ENCODE measurements at places on chromosomes 2 and 18. TPM values are rescaled to one million over a fixed set of nuclear protein-coding genes. Genes with fewer than 3 reads are reported as not detected.

DNA sequence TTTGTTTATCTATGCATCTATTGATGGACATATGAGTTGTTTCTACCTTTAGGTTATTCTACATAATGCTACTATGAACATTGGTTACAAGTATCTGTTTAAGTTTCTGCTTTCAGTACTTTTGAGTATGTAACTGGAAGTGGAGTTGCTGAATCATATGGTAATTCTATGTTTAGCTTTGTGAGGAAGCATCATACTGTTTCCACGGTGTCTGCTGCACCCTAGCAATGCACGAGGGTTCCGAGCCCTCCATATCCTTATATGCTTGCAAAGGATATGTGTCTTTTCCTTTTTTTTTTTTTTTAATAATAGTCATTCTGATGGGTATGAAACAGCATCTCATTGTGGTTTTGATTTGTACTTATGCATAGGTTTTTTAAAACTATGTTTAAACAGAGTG, 83.7 kb downstream of the FMNL2 start:
- DNase-seq: peak; percentile 81

- DNase-seq: peak; percentile 62
These were observed at the start of gene ADGRF3 for GRCh38 chr2:26346454-26347053. ADGRF3 (minus strand) TSS chr2:26346789; CDS start chr2:26346234, 555 bp downstream.

GRCh38 chr2:142930835-142931398, 53.5 kb downstream of the KYNU start:
- DNase-seq: no peak

- no peak for DNase-seq
These were observed 343.1 kb downstream of the CBLN2 start for GRCh38 chr18:72201032-72201431.

GRCh38 chr2:105626212-105626965, 118.3 kb upstream of the NCK2 start:
- no peak for DNase-seq

- no peak for DNase-seq
These were observed 5.3 kb upstream of the DCTN1 start for GRCh38 chr2:74385396-74385795.

- DNase-seq: peak; percentile 77
These were observed 111.8 kb downstream of the STPG4 start for GRCh38 chr2:47043142-47043890.

The ANKRD30B gene
- not detected for polyA plus RNA-seq

DNA sequence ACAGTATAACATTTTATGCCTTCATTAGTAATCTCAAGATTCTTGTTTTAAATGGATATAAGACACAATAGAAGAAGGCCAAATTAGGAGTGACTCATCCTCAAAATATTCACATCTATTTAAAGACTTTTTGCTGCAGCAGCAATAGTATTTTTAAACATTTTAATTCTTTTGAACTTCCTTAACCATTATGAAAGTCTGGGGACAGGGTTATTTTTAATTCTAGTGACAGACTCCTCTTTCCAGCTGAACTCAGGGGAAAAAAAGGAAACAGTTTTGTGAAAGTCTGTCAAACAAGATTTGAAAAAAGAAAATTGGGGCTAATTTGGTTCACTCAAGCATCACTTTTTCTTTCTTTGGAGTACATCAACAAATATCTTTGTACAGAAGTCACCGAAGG, 541.8 kb downstream of the NUP35 start:
- peak; percentile 39 for DNase-seq

DNA sequence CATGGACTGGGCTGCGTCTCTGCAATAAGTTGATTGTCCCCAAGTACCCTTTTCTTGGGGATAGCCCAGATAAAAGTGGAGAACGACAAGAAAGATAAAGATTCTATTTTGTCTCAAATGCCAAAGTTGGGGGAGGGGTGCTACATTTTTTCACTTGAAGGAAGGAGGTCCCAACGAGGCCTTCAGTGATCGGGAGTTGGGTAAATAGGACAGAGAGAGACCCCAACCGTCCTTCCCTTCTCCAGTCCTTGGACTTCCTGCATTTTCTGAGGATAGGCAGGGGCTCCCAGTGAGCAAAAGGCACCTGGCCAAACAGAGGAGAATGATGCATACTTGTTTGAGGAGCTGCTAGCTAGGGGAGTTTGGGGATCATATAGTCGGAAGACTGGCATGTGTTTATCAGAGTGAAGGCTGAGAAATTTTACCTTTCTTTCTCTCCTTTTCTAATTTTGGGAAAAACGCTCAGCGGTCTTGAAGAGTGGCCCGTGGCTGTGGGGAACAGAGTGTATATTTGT, 3.5 kb upstream of the EN1 start:
- no peak for DNase-seq

- no peak for DNase-seq
These were observed 67.0 kb downstream of the PMS1 start for GRCh38 chr2:189851174-189851826.

GRCh38 chr2:134260713-134261112, 6.8 kb downstream of the MGAT5 start:
- peak; percentile 76 for DNase-seq

The MARCO gene
- 1.0 TPM for polyA plus RNA-seq

GRCh38 chr2:157339965-157340655, 14.5 kb upstream of the ERMN start:
- DNase-seq: no peak

DNA sequence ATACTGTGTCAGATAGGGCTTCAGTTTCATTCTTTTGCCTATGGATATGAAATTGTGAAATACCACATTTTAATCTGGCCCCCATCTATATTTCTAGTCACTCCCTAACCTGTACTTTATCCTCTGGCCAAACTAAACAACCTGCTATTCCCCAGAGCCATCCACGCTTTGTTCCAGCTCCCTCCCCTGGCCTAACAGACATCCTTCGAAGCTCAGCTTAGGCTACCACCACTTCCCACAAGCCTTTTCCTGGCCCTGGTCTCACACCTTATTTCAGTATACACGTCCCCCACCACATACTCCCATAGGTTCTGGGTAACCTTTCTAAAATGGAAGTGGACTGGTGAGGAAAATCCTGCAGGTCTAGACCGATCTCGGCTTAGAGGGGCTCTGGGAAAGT, 55.4 kb downstream of the MAP4K3 start:
- no peak for DNase-seq

The FIGN gene
- 1.5 TPM for polyA plus RNA-seq

The DIPK1C gene
- polyA plus RNA-seq: 18.0 TPM

The SLC4A5 gene
- polyA plus RNA-seq: 1.2 TPM

The SLC16A14 gene
- 2.3 TPM for polyA plus RNA-seq

The PLB1 gene
- polyA plus RNA-seq: 2.1 TPM

The RNF144A gene
- polyA plus RNA-seq: 17.9 TPM

- no peak for DNase-seq
These were observed 225.7 kb upstream of the TNP1 start for GRCh38 chr2:217085543-217085942.

The TSPYL6 gene
- polyA plus RNA-seq: not detected

The PROKR1 gene
- polyA plus RNA-seq: 1.7 TPM

The ID2 gene
- polyA plus RNA-seq: 59.5 TPM

DNA sequence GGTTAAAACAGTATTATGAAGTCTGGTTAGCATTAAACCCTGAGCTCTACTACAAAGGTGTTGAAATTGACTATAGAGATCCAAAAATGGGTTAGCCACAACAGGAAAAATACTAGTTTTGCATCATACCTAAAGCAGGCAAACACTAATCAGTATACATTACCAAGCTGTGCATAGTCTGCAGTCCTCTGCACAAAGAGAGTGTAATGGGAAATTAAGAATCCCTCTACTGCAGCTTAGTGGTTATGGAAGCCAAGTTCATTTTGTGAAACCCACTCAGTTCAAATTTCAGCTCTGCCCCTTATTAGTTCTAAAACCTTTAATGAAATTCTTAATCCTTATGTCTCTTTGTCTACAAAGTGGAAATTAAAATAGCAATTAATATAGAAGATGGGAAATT, 192.1 kb downstream of the MBD2 start:
- no peak for DNase-seq

The ACOXL gene
- 0.12 TPM for polyA plus RNA-seq

- DNase-seq: no peak
These were observed 9.8 kb downstream of the POU3F3 start for GRCh38 chr2:104863468-104864279.

DNA sequence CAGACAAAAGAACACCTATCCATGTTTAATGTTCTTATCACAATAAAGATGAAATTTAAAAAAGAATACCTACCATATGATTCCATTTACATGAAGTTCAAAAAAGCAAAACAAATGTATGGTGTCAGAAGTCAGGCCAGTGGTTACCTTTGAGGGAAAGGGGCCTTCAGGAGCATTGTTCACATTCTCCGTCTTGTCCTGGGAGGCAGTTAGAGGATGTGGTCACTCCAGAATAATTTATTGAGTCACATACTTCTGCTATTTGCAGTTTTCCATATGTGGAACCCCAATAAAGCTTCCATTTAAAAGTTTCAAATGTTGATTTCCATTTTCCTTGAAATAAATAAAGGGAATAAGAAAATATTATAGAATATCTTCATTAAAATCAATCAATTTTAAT, 41.6 kb upstream of the POU3F3 start:
- DNase-seq: no peak

The FAM237A gene
- polyA plus RNA-seq: not detected

DNA sequence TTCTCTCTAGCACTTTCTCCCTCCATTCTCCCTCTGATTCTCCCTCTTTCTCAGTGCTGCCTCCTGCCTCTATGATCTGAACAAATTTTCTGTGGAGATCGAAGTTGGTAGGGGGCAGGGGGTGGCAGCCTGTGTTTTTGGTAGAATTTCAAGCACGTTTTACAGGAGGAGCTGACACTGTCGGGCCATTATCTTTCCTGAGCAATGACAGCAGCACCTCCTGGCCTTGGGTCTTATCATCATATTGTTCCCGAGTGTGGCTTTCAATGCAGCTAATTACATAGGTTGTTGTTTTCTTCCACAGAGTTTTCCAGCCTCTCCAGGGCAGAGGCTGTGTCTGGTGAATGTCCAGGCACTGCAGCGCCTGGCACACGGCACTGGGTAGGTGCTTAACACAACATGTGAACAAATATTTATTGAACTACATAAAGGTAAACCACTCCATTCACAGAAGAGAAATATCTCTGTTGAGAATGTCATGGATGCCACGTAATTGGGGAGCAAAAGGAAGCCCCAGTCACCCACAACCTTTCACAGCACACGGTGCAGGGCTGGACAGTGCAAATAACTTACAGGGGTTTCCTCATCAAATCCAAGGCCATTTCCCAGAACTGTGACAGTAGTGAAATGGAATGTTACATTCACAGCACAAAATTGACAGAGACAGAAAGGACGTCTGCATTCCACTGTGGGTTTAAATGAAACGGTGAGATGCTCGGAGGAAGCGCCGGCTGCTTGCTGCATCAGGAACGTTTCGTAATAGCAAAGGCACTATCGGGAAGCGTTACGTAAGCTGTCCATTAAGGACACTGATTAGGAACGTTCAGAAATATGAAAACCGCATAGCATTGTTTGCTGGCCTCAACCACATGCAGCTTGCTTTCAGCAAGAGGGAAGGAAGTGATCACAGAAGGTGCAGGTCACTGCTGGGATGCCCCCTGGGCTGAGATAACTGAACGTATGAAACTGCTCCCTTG, 6.5 kb upstream of the KCNG2 start:
- DNase-seq: peak; percentile 72

The ETAA1 gene
- 10.9 TPM for polyA plus RNA-seq

DNA sequence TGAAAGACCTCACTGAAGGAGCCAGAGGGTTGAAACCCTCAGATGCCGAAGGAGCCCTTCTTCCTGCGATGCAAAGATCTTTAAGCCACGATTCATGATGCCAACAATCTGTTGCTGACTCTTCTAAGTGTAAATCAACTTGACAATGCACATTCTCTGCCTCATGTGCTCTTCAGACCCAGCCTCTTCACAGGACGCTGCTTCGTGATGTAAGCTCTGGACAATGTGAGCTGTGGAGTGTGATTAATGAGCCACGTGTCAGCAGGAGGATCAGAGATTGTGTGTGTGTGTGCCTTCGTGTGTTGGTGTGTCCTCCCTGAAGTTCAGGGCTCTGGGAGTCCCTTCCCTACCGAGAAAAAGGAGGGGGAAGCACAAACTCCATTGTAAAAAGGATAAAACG, 26.5 kb upstream of the TWIST2 start:
- DNase-seq: no peak

DNA sequence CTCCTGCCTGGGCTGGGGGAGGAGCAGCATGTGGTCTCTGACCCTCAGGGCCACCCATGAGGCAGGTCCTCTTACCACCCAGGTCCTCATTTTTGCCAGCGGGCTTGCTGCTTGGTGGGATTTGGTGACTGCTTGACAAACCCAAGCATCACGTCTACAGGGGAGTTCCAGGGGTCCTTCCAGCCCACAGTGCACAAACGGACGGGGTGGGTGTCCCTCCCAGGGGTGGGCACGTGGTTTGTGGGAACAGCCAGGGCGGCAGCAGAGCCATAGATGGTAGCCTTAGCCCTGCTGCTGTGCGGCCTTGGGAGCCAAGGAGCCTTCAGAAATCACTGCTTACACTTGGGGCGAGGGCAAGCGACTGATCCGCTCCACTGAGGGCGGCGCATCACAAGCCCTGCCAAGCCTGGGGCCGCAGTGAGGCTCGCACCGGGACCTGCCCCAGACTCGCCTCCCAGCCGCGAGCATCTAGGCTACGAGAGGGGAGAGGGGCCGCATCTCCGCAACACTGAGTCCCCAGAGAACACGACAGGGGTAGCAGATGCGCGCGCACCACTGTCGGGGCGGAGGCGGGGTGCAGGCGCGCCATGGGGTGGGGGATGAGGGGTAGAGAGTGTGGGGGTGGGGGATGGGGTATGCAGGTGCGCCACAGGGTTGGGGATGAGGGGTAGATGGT, 36.9 kb downstream of the SNED1 start:
- no peak for DNase-seq

- DNase-seq: no peak
These were observed 87.3 kb downstream of the ACOXL start for GRCh38 chr2:110819711-110820110.

The WNT10A gene
- polyA plus RNA-seq: not detected

The BMP10 gene
- not detected for polyA plus RNA-seq
